Esophagus mucosa (tissue), 1 donor: ENCODE measurements at places on chromosomes 7 and 10. TPM values are rescaled to one million over a fixed set of nuclear protein-coding genes. Genes with fewer than 3 reads are reported as not detected.

- no peak for ATAC-seq
These were observed 17.6 kb downstream of the DNTT start for GRCh38 chr10:96321822-96322221.

DNA sequence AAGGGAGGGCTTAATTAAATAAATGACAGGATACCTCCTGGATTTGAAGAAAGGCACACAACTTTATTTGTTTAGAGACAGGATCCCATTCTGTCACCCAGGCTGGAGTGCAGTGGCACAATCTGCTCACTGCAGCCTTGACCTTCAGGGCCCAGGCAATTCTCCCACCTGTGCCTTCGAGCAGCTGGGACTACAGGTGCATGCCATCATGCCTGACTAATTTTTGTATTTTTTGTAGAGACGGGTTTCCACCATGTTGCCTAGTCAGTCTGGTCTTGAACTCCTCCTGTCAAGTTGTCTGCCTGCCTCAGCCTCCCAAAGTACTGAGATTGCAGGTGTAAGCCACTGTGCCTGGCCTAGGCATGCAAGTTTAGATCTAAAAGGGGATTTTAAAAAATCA, 272.7 kb upstream of the MBL2 start:
- no peak for ATAC-seq

DNA sequence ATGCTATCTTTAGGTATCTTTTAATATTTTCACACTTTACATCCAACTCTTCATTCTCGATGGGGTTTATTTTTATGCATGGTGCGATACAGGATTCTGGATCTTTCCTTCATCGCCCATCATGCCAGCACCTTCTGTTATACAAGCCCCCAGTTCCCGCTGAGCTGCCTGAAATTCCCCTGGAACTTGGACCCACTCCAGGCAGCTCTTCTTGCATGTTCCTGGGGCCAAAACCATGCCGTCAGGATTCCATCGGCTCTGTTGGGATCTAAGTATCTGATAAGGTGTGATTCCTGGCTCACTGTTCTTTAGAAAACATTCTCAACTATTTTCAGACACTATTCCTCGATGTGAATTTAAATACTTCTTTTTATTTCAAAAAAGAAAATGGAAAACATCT, 40.5 kb upstream of the PPP2R2D start:
- ATAC-seq = no peak

GRCh38 chr7:150978126-150978789, at the start of gene KCNH2:
KCNH2 (minus strand) TSS chr7:150978321; CDS start chr7:150977913, 408 bp downstream.
- ATAC-seq = no peak

DNA sequence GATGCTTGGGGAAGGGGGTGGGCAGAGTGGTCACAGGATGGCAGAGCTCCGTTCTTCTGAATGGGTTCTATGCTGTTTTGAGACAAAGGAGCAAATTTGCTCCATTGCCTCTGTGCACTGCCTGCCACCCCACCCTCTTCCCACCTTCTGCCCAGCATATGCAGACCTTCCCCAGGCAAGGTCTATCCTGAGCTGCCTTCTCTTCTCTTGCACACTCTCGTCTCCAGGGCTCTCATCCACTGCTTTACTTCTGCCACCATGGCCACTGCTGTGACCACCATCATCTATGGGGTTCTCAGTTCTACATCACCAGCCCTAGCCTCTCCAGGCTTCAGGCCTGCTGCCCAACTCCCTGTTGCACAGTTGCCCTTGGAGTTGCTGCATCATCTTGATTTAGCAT, 230.4 kb downstream of the TMEM178B start:
- no peak for ATAC-seq

GRCh38 chr10:26486304-26486703, 48.2 kb downstream of the APBB1IP start:
- no peak for ATAC-seq

DNA sequence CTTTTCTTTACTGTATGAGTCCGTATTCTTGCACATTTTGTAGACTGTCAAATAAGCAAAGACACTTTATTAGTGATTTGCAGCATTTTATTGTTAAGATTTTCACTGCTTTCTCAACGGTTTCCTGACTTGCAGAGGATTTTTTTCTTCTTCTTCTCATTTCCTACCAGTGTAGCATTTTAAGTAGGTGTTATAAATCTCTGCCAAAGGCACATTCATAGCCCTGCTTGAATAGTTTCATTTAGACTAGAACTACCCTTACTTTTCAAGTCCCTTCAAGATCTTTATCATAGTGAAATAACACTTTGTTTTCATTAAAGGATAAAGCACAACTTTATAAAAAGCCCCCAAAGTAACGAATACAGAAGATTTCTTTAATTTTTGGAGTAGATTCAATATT, 271.4 kb downstream of the TSPAN12 start:
- ATAC-seq = no peak

DNA sequence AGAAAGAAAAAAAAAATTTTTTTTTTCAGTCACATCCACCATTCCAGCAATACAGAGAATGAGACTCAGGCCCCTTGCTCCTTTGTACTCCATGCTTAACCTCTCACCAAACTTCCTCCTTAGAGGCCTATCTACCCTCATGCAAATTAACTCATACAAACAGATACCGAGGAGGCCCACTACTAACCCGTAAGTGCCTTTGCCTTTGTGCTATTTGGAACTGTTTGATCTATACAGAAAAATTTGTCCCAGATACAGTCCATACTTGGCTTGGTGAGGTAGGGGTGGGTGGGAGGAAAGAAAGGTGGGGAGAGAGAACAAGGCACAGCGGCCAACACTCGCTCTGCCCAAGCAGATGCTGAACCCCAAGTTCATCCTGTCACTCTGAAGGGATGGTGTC, 87.8 kb upstream of the DUSP5 start:
- no peak for ATAC-seq

- ATAC-seq = no peak
These were observed 52.4 kb downstream of the CCNY start for GRCh38 chr10:35388682-35389081.

DNA sequence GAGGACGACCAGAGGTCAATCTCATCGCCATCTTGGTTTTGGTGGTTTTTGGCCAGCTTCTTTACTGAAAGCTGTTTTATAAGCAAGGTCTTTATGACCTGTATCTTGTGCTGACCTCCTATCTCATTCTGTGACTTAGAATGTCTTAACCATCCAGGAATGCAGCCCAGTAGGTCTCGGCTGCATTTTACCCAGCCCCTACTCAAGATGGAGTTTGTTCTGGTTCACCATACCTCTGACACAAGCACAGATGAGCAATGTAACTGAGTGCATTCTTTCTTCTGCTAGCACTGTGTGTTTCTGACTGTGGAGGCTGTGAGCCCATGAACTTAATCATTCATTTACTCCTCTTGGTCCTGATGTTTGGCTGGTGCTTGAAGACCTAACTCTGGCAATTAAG, 794.5 kb upstream of the CELF2 start:
- ATAC-seq = no peak

DNA sequence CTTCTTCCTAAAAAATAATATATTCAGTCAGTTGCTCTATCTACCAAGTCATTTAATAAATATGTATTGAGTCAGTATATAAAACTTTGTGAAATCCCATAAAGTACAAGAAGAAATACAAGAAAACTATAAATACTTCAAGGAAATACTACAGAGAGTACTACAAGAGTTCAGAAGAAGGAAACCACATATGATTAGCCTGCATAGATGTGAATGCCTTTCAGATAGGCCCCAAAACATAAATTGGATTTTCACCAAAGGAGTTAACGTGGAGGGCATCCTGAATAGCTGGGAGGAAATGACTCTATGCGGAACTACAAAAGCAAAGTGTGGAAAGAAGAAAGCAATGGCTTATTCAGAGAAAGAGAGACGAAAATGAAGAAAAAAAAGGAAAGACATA, 120.1 kb downstream of the LRRN3 start:
- no peak for ATAC-seq

DNA sequence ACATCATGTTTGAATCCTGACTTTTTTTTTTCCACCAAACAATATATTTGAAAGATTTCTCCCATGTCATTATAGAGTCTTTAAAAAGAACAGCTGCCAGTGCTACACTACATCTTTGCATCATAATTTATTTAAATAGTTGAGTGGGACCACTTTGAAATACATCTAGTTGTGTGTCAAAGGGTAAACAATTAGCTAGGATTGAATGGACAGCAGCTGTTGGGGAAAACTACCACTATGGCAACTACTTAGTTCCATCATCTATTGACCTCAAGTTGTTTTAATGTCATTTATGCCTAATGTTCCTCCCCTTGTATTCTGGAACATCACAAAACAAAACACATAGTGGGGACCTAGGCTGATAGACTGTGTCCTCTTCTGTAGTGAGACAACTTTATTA, 985.1 kb downstream of the SORCS1 start:
- ATAC-seq = no peak

- peak; percentile 21 for ATAC-seq
These were observed 90.2 kb upstream of the KLF6 start for GRCh38 chr10:3874990-3875841.

DNA sequence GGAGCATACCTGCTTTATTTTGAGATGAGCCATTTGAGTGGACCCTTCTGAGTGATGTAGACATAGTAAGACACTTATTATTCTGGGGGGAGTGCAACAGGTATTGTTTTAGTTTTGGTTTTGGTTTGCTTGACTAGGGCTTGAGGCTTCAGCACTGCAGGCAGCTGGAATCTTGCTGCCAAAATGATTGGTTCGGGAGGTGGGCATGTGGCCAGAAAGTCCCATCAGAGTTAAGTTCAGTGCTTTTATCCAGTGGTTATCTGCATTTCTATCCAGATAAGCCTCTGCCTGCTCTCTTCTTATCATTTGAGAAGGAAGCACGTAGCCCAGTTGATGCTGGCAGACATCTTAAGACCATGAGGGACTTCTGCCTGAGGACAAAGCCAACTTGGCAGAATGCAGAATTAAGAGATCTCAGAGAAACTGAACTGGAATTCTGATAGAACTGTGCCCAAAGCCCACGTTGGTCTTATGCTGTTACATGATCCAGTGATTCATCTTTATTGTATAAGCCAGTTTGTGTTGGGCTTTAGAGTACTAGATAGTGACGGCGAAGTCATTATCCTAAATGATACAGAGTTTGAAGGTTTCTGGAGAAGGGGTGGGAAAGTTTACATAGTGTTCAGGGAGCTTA, 9.6 kb upstream of the JAZF1 start:
- no peak for ATAC-seq

DNA sequence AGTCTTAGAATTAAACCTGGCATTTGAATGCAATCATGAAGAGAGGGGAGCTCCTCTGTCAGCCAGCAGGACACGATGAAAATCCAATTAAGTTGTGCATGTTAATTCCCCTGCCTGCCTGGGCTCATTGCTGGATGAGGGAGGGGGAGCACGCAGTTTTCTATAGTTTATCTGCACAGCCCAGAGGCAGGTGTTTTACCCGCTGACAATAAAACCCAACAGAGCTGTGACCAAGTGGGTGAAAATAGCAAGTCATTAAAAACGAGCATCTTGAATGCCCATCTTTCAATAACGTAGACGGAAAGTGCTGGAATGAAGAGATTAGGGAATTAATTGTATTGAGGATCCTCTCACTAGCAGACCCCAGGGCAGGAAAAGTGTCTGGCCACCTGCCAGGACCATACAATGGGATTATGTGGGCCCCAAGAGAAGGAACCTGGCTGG, 100.1 kb upstream of the FAM20C start:
- ATAC-seq = no peak

GRCh38 chr7:105644937-105645336, 63.6 kb upstream of the EFCAB10 start:
- no peak for ATAC-seq

DNA sequence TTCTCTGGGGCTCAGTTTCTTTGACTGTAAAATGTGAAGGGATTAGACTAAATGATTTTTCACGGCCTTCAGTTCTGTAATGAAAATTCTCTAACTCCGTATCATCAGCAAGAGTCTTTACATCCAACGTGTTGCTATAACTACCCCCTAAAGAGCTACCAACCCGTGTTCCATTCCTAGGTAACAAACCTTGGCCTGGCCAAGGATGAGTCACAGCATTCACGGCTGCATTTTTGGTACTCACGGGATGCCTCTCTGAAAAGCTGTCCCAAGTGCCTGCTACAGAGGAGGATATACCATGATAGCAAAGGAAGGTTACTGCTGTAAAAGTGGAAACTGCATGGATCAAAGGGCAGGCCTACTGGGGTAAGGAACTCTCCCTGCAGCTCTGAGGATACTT, 5.9 kb downstream of the LRRC4 start:
- no peak for ATAC-seq

DNA sequence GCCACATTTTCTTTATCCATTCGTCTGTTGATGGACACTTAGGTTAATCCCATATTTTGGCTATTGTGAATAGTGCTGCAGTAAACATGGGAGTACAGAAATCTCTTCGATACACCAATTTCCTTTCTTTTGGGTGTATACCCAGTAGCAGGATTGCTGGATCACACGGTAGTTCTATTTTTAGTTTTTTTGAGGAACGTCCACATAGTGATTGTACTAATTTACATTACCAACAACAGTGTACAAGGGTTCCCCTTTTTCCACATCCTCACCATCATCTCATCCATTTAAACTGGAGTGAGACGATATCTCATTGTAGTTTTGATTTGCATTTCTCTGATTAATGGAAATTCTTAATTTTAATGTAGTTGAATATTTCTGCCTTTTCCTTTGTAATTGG, 19.3 kb downstream of the VKORC1L1 start:
- ATAC-seq = no peak

DNA sequence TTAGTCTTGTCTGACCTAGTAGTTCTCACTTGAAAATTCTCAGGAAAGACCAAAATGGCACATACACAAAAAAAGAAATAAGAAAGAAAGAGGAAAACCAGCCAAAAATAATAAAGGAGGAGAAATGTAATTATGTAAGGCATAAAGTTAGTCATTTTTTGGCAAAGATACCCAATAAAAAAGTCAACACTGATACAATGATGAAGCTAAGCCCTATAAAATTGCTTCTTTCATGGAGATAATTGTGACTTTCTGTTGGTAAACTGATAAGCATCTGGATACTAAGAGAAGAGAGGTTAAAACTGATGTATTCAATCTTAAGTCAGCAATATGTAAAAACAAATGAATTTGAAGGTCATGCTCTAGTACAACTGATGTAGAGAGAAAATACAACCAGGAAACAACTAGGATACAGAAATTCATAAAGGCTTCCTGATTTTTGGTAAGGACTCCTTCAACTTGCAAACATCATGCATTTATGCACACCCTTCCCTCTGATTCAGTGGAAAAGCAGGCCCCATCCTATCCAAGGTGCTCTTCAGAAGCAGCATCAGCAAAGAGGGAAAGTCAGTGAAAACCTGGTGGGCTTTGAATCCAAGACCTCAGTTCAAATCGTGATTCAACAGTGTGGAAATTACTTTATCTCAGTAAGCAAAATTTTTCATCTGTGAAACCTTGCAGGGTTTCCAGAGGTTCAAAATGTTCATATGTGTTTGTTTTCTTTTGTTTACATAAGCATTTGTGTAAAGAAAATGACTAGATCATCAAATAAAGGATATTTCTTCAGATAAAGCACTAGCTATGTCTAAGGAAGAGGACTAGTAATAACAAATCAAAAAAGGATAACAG, 32.6 kb downstream of the IMMP2L start:
- no peak for ATAC-seq

GRCh38 chr7:94420328-94420727, 25.6 kb downstream of the COL1A2 start:
- no peak for ATAC-seq

ANKRD61 gene
- not detected for total RNA-seq

AGAP9 gene
- total RNA-seq = 3.0 TPM

SUN3 gene
- not detected for total RNA-seq

ZNF804B gene
- not detected for total RNA-seq

ERV3-1 gene
- total RNA-seq = 17.3 TPM

SPRN gene
- total RNA-seq = 0.12 TPM

PPRC1 gene
- 27.4 TPM for total RNA-seq

SORBS1 gene
- total RNA-seq = 23.2 TPM

WDR86 gene
- 0.48 TPM for total RNA-seq

PLPP4 gene
- total RNA-seq = not detected

ADARB2 gene
- total RNA-seq = 0.20 TPM

CRCP gene
- total RNA-seq = 21.3 TPM
